Activated effector memory CD4-positive, alpha-beta T cell treated with Interleukin-2 at 50 U/mL for 16 hours (primary cell): ENCODE measurements at places on chromosomes 12 and 14.

DNA sequence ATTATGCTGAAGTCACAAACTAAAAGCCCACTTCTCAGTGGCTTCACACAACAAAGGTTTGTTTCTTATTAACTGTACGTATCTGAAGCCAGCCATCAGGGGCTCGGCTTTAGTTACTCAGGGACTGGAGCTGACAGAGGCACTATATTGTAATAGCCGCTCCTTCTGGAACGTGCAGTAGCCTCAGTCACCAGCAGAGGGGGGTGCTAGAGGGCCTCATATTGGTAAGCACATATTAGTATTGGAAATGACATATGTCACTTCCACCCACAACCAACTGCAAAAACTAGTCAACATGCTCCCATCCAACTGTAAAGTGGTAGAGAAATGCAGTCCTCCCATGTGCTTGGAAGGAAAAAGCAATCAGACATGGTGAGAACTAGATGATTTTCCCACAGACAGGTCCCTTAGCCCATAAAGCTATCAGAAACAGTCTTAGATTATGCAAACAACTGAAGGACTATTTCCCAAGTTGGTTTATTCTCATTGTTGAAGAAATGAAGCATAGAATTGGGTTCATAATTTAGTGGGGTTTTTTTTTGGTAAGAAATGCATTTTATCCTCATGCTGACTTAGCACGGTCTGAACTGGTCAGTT lies 183.6 kb upstream of the G2E3 start:
- peak; percentile 13 for DNase-seq

- DNase-seq = no peak
Observed at GRCh38 chr12:63706336-63706735, 38.0 kb upstream of the DPY19L2 start.

DNA sequence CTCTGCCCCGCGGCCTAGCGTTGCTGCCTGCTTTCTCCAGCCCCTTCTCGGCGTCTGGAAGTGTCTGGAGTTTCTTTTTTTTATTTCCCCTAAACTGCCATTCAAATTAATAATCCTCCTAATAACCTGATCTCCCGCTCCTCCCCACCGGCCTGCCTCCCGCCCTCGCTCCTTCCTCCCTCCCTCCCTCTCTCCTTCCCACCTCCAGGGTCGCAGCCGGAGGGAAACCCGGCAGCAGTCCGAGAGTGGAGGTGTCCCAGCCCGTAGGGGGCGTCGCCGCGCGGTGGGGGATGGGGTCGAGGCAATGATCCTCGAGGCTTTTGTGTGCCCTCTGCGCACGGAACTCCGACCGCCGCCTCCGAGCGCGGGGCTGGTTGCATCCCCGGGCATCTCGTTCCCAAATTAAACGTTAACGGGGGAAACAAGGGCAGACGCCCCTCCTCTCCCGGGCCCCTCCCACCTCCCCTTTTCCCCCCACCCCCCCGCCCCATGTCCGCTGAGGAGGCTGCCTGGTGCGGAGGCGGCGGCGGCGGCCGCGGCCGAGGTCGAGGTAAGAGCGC lies 1.0 kb upstream of the SOCS2 start:
- peak; percentile 58 for DNase-seq

DNA sequence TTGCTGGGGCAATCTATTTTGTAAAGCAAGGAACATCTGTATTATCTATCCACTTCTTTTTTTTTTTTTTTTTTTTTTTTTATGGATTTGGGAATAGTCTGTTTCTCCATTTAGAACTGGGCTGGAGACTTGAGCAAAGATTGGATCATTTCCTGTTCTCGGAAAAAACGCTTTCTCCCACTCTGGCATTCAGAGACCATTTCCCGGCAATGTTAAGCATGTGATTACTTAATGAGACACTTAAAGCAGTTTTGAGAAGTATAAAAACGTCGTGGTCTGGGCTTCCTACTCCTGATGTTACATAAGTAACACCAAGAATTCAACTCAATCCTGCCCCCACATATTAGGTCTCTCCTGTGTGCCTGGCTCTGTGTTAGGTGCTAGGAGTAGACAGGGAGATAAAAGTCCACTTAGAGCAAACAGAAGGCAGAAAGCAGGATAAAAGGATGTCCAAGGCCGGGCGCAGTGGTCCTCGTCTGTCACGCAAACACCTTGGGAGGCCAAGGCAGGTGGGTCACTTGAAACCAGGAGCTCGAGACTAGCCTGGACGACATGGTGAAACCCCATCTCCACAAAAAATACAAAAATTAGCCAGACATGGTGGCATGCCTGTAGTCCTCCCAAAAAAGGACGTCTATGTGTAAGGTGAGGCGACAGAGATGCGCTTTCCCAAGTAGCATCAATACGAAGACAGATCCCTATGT lies 152.1 kb upstream of the GSC start:
- DNase-seq = no peak

DNA sequence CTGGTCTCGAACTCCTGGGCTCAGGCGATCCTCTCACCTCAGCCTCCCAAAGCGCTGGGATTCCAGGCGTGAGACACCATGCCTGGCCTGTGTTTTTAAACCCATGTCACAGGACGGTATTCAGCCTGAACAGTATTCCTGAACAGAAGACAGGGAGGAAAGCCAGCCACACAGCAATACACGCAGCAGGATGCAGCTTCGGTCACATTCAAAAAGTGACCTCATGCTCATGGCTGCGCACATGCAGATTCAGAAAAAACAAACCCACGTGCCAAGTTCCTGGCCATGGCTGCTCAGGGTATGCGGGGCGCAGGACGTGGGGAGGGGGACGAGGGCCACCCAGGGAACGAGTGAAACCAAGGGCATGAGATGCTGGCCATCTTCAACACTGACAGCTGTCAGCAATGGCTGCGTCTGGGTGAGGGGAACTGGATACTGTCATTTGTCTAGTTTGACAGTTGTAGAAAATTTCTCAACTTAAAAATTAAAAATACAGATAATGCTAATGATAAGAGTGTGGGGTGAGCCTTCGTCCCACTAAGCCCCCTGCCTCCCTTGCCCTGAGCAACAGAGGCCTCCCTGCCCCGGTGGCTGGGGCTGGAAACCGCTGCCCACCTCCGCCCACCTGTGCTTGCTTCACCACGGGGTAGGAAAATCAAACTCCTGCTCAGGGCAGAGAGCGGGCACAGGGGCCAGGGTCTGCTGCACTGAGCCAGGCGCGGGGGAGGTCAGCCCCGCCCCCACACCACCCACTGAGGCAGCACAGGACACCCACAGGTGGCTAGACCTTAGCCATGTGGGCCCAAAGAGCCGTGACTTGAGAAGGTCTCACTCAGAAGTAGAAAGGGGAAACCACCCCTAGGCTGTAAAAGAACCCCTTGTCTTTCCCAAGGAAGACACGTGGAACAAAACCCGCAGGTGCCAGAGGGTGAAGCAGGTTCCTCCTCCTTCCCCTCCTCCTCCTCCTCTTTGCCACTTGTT lies 84.2 kb downstream of the SCARB1 start:
- DNase-seq = no peak

GRCh38 chr12:51480978-51481377 lies 56.3 kb downstream of the SLC4A8 start:
- no peak for DNase-seq

DNA sequence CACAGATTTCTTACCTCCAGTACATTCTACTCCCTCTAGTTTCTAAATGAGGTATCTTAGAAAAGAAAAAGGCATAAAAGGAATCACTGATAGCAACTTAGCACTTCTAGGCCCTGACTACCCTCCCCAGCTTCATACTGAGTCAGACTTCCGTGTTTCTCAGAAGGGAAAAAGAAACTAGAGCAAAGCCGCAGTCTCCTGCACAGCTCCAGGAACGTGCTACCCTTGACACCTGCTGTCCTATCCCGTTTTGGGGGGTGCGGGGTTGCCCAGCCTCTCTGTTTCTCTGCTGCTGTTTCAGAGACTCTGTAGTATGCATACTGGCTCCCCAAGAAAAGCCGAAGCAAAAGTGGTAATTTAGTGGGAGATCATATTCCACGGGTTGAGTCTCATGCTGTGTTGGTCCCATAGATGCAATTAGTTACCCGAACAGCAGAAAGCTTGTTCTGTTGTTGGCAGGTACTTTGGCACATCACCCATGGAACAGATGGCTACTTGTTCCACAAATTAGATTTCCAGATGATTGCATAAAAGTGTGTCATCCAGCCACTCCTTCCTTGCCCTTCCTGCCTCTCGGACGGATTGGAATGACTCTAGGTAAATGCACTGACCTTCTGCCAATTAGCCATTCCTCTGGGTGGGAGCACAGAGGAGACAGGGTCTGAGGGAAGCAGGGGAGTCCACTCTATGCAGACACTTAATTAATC lies 438.1 kb downstream of the FUT8 start:
- DNase-seq = peak; percentile 74

GRCh38 chr12:116677202-116677661 lies 60.6 kb downstream of the SPRING1 start:
- no peak for DNase-seq

DNA sequence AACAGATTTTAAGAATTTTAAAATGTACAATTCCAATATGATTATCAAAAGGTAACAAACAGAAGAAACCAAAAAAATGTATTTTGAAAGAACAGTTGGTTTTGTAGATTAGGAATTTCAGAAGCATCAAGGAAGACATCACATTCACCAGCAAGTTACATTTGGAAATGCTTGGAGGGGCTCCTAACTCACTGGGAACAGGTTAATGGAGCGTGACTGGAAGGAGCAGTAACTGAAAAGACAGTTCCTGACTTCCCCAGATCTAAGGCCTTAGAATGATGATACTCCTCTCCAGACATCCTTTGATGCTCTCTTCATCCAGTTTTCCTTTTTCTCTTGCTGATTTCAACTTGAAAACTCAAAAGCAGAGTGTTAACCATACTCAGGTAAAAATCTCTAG lies 220.0 kb upstream of the EGLN3 start:
- no peak for DNase-seq

- DNase-seq = no peak
Observed at GRCh38 chr12:91515944-91516694, 333.5 kb upstream of the DCN start.
